ENCODE measurements at places on chromosomes 2 and 18.
A peak's percentile ranks its signal among the peaks of the same experiment; 100 is the strongest.

GRCh38 chr2:52113338-52113737, 1081.4 kb upstream of the NRXN1 start:
- no peak for DNase-seq

DNA sequence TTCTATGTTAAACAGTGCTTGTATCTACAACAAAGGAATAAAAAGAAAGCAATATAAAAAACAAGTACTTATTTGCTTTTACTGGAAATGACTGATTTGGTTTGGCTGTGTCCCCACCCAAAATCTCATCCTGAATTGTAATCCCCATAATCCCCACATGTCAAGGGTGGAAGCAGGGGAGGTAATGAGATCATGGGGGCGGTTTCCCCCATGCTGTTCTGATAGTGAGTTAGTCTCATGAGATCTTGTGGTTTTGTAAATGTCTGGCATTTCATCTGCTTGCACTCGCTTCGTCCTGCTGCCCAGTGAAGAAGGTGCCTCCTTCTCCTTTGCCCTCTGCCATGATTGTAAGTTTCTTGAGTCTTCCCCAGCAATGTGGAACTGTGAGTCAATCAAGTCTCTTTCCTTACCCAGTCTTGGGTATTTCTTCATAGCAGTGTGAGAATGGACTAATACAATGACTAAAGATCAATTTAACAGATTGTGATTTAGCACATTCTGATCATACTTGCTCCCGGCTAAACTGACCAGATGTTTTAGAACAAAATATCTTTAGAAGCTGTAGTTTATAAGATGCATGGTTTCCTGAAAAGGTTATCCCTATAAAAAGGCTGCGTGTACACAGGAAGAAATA, 19.9 kb downstream of the PTH2R start:
- DNase-seq, result peak; percentile 85

DNA sequence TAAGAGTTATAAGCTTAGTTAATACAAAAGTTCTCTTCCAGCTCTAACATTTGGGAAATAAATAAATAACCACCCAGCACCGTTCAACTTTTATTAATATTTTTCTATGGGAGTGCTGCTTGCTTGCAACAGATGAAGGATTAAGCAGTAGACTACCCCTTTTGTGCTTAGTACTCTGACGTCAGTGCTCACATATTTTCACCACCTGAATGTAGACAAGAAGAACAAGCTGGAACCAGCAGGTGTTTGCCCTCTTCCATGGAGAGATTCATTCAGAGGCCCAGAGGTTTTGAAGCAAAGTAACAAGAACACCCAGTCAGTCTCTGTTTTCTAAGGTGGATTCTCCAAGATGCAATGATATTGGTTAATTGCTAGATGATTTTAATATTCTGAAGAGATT, 307.1 kb upstream of the PIK3C3 start:
- no peak for DNase-seq

- DNase-seq, result no peak
Measured at GRCh38 chr2:100754951-100755350, 65.0 kb upstream of the NPAS2 start.

- no peak for DNase-seq
Measured at GRCh38 chr18:59640721-59641120, 56.5 kb downstream of the CCBE1 start.

GRCh38 chr2:217756375-217757107, 246.3 kb downstream of the TNS1 start:
- DNase-seq, result peak; percentile 86

- peak; percentile 78 for DNase-seq
Measured at GRCh38 chr18:52422985-52423601, 83.1 kb downstream of the DCC start.

GRCh38 chr2:174590928-174591648, 6.5 kb downstream of the WIPF1 start:
- peak; percentile 70 for DNase-seq

DNA sequence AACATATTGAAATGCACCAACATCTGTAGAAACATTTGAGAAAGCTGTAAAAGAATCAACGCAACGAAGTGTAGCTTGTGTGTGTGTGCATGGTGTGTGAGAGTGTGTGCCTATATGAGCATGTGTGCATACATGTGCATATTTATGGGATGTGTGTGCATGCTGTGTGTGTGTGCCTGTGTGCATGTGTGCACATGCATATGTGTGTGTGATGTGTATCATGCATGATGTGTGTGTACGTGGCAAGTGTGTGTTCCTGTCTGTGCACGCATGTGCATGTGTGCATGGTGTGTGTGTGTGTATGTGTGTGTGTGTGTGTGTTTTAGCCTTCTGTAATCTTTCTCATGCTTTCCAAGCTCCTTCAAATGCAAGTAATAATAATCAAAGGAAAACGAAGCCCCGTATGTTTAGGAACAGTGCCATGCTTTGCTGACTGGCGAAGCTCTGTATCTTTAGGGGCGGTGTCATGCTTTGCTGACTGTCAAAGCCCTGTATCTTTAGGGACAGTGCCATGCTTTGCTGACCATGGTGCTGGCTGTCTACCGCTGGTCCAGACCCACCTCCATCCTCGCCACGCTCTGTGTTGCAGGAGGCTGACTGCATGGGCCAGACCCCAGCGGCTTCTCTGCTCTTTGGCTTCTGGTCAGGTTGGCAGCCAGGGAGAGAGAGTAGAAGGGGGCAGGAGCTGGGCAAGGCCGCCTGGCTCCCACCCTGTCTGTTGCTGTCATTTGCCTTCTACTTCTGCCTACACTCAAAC, 129.2 kb downstream of the ASB1 start:
- DNase-seq, result no peak

GRCh38 chr2:20194097-20195015, 30.6 kb downstream of the SDC1 start:
- DNase-seq, result no peak

- no peak for DNase-seq
Measured at GRCh38 chr18:23864624-23865023, 149.9 kb upstream of the TTC39C start.

GRCh38 chr2:55553321-55553720, 33.8 kb downstream of the CFAP36 start:
- DNase-seq, result no peak

- DNase-seq, result no peak
Measured at GRCh38 chr18:26519114-26519513, 29.2 kb downstream of the KCTD1 start.

- no peak for DNase-seq
Measured at GRCh38 chr2:197575987-197576386, 60.1 kb downstream of the MOB4 start.

DNA sequence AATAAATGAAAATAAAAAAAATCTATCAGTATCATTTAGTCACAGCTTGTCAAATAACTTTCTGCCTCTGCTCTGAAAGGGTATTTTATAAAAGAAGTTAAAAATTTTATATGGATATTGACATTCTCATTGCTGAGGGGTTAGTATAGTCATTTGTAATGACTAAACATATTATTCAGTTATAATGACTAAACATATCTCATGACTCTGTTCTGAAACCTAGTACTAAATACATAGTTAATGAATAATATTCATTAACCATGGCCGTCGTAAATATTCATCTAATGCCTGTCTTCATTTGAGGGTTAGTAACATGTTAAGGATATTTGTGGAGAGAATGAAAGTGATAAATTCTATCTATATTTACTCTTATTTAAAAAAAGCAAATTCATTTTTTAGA, 69.1 kb upstream of the MAP4K3 start:
- no peak for DNase-seq

DNA sequence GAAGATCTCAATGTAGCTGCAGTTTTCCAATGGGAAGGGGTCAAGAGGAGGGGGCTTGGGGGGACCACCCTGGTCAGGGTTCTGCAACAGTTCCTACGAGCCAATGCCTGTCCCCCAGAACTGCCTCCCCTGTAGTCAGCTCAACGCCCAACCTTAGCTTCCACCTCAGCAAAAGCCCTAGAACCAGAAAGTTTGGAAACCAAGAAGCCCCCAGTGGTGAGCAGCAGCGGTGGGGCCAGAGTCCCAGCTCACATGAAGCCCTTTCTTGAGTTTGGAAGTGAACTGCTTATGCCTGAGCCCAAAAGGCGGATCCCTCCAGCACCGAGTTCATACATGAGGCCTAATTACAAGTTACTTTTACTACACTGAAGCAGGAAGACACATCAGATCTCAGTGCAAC, 162.4 kb downstream of the HDAC4 start:
- no peak for DNase-seq

DNA sequence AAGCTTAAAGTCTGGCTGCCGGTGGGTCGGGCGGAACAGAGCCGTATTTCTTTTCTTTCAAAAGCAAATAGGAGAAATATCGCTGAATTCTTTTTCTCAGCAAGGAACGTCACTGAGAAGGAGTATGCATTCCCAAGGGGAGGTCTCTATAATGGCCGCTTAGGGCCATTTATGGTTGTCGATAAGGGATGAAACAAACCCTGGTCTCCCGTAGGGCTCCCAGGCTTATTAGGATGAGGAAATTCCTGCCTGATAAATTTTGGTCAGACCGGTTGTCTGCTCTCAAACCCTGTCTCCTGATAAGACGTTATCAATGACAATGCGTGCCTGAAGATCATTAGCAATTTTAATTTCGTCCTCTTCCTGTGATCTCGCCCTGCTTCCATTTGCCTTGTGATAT, 227.7 kb upstream of the ZEB2 start:
- DNase-seq, result no peak

DNA sequence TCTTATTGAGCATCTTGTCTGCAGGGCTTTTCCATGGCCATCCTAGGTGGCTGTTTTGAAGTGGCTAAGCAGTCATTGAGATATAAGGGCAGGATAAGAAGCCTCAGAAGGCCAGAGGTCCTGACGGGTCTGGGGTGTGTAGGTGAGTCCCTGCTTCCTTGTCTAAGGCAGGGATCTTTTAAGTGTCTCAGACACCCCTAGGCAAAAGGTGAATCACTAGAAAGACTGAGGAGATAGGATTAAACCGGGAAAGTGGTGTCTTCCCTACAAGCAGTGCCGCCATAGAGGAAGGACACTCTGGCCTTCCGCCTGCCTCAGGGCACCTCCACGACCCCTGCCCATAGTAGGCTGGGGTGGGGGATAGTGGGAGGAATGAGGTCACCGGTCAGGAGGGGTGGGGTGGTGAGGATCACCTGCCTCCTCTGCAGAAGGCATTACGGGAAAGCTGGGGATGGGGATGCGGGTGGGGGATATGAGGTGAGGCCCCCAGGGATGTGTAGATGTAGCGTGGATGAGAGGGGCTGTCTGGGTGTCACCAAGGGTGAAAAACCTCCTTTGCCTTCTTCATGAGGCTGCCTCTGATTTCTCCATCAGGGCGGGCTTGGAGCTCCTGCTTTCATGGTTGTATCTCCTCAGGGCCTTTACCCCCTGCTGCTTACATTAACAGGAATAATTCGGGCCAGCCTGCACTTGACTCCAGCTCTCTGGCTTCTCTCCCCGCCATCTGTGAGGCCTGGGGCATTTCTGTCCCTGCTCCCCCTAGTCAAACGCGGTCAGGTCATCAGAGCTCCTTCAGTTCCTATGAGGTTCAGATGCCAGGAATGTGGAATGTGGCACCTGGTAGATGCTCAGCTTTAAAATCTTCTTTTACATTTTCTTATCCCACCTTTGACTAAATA, 244.0 kb downstream of the DYSF start:
- no peak for DNase-seq

DNA sequence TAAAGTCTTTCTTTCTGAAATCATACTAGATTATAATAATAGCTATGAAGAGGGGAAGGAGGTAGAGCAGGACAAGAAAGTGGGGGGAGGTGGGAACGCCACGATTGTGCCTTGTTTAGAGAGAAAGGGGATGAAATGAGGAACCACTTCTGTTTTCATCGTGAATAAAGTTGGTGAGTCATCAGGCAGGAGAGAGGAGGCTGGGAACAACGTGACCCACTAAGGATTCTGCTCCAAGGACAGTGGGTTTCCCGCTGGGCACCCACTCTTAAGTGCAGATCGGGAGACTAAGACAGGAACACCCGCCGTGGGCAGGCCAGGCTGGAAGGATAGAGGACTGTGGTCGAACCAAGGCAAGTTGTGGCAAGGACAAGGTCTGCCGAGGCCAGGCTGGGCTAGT, 158.2 kb downstream of the L3MBTL4 start:
- no peak for DNase-seq

DNA sequence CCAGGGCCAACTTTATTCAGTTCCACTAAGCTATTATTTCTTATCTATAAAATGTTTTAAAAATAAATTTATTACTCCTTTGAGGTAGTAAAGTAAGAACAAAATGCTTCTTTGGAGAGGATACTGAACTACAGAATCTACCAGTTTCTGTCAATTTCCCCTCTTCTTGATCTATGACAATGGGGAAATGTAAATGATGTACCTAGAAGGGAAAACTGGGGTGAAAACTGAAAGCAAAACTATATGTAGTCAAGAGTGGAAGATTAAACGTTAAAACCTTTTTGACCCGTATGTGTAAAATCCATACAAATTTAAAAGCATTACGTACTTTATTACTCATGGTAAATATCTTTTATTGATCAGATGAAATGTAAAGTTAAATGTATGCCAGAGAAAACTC, 1287.8 kb upstream of the TMEFF2 start:
- no peak for DNase-seq

- DNase-seq, result no peak
Measured at GRCh38 chr2:182611009-182611408, 105.0 kb upstream of the DNAJC10 start.

DNA sequence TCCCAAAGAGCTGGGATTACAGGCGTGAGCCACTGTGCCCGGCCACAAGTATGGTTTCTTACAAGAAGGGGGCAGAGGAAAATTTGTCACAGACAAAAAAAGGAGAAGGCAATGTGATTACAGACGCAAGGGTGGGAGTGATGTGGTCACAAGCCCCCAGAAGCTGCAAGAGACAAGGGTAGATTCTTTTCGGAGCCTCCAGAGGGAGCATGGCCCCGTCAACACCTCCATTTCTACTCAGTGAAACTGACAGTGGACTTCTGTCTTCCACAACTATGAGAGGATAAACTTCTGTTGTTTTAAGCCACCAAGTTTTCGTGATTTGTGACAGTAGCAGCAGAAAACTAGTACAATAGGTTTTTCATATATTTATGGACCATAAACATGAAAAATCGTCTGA, 2.1 kb upstream of the TCF7L1 start:
- DNase-seq, result peak; percentile 74

- no peak for DNase-seq
Measured at GRCh38 chr2:11023326-11024258, 111.9 kb downstream of the KCNF1 start.

DNA sequence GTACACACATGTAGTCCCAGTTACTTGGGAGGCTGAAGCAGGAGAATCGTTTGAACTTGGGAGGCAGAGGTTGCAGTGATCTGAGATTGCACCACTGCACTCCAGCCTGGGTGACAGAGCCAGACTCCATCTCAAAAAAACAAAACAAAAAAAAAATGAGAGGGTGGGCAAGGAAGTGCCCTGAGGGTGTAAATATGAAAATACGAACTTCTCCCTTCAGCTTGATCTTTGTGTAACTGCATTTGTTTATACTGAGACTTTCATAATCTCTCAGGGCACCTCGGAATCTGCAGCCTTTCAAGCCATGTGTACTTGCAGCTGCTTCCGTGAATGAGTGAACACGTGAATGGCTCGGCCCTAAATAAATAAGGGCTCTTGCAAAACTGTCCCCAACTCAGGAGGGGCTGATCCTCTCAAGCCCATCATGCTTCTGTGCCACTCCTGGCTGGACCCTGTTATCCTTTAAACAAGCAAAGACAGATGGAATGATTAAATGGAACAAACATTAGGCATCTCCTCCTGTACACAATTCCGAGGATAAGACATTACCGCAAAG, 96.8 kb downstream of the BOD1L2 start:
- no peak for DNase-seq

GRCh38 chr2:210620456-210620855, 64.1 kb downstream of the CPS1 start:
- no peak for DNase-seq
